Smooth muscle cell of the brain vasculature (primary cell): ENCODE measurements at places on chromosomes 16 and 17.

GRCh38 chr17:67133161-67133560 is 88.8 kb downstream of the CACNG1 start:
- DNase-seq = no peak

DNA sequence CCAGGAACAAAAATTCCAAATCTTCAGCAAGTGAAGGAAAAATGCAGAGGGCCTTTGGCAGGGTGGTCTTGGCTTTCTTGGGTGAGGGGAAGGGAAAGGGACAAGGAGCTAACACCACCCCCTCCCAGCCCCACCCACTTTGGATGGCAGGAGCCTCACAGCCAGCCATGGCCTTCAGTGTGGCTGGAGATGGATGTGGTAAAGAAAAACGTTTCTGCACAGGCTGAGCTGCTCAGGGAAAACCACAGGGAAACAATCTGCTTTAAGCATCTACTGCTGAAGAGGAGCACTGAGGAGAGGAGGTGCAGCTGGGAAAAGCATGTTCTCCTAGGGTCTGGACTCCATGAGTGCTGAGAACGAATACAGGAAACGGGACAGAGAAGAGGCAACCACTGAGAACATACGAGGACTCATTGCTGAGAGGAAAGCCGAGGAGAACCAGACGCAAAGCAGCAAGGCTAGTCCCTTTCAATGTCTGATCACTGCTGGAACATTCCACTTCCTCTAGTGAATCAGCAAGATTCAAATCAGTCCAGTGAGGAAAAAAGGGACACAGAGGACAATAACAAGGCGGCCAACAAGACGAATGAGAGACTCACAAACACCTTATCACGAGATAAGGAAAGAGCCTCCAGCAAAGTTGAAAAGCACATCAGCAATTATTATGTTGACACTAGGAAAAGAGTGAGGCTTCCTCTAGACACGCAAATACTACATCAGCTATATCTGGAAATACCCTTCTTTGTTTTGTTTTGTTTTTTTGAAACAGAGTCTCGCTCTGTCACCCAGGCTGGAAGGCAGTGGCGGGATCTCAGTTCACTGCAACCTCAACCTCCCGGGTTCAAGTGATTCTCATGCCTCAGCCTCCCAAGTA is 41.7 kb downstream of the ZZEF1 start:
- no peak for DNase-seq

DNA sequence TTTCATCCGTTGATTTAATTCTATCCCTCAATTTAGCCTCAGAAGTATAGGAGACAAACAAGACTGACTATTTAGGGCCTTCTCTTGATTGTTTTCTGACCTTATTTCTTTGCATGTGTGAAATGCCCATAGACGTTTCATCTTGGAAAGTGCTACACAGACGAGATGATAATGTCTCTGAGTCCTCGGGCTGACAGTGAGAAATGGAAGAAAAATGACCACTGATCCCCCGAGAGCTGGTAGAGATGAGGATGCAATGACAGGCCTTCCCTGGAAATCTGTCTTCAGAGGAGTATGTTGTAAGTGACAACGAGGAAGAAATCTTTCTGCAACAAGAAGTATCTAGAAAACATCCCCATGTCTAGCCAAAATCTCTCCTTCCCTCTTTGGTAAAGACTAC is 522.9 kb downstream of the HAPSTR1 start:
- no peak for DNase-seq

- DNase-seq = peak; percentile 81
Measured at GRCh38 chr16:64440421-64440831, 681.4 kb downstream of the CDH11 start.

DNA sequence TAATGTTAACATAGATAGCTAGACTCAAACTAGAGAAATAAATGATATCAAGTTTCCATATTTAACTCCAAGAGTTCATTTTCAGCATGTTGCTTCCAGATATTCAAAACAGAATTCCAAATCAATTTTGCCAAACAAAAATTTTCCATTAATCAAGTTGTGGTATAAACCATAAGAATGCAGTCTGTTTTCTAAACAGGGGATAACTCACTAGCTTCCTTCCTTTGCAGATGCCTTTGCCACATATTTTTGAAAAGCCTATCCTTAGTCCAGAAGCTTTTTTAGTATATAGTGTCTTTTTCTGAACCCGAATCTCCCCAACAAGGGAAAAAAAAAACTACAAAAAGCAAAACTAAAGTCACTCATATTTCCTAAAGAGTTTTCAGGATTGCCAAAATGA is 61.5 kb downstream of the HELZ start:
- DNase-seq = no peak

DNA sequence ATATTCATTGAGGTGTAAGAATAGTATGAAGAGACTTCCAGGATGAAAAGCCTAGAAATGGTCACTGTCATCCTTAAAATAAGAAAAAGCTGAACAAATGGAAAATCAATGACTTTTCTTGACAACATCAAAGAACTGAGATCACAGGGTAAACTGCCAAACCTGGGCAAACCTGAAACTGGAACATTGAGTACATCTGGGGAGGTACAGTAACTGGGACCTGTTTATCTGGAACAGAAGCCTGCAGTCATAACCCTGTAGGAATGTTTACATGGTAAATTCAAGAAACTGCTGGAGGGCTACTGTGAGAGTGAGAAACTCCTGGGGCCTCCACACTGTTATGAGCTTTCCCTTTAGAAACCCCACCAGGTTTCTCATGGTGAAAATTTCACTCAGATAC is 130.1 kb upstream of the PIRT start:
- no peak for DNase-seq

DNA sequence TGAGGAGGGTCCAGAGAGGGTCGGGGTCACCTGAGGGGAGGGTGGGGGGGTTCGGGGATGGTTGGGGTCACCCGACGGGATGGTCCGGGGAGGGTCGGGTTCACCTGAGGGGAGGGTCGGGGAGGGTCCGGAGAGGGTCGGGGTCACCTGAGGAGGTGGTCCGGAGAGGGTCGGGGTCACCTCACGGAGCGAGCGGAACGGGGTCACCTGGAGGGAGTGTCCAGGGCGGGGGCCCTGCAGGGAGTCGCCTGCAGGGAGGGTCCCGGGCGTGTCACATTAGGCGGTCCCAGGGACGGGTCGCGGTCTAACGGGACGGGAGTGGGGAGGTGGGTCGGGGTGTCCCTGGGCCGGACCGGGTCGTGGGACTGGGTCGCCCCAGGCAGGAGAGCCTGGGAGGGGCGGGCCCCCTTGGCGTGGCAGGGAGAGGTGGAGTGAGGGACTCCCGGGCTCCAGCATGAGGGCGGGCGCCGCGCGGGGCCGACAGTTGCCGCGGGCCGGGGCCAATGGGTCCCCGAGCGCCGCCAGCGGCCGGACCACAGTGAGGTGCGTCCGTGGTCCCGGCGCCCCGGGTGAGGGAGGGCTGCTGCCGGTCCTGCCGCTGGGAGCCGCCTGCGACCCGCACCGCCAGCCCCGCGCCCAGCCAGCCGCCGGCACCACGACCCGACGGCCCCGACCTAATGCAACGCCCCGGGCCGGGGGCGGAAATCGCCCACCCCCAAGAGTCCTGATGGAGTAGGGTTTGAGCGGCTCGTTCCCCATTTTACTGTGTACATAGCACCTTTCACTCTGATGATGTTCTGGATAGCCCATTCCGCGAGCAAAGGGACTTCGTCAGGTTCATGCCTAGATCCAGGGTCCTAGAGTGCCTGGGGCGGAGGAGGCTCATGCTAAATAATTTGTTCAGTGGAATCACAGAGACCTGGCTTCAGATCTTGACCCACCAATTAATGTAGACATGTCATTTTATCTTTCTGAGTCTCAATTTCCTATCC is 1.2 kb upstream of the ABCA3 start:
- no peak for DNase-seq

DNA sequence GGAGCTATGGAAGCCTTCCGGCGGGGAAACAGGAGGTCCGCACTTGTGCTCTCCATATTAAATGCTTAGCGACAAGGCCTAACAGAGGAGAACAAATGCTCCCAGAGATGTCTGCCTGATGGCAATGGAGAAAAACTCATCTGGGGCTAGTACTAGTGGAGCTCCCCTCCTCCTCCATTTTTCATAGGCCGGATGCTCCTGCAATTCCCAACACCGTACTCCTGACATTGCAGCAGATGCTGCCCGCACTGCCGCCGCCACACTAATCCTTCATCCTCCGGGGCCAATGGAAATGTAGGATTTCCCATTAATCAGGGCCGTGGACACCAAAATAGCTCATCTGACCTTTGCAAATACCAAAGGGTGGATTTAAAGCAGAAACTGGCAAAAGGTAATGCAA is 27.5 kb downstream of the TOM1L2 start:
- DNase-seq = no peak

DNA sequence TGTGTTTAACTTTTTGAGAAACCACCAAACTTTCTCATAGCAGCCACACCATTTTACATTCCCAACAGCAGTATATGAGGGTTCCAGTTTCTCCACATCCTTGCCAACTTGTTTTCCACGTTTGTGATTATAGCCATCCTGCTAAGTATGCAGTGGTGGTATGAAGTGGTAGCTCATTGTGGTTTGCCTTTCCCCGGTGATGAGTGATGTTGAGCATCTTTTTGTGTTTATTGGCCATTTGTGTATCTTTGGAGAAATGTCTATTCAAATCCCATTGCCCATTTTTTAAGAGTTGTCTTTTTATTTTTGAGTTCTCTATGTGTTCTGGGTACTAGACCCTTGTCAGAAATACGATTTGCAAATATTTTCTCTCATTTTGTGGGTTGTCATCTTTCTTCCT is 17.4 kb downstream of the SF3B3 start:
- no peak for DNase-seq

DNA sequence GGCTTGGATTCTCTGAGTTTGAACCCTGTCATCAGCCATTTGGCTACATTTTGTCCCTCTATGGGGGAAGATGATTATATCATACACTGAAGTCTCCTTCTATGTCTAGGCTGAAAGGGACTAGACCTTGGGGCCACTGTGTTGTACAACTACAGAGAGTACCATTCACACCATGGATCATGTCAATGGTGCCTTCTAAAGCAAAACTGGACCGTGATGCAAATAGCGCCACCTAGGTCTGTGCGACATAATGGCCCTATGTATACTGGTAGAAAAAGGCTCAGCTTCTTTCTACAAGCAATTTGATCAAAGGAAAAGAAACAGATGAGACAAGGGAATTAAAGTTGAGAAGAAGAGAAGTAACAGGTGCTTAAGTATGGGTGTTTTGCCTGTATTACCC is 100.7 kb downstream of the LYRM1 start:
- no peak for DNase-seq
